Renal pelvis (tissue), 12 donors: ENCODE measurements at places on chromosomes 12 and 14. TPM values are rescaled to one million over a fixed set of nuclear protein-coding genes. Genes with fewer than 3 reads are reported as not detected.

- DNase-seq = no peak
Measured at GRCh38 chr14:92890830-92891588, 31.9 kb upstream of the CHGA start.

DNA sequence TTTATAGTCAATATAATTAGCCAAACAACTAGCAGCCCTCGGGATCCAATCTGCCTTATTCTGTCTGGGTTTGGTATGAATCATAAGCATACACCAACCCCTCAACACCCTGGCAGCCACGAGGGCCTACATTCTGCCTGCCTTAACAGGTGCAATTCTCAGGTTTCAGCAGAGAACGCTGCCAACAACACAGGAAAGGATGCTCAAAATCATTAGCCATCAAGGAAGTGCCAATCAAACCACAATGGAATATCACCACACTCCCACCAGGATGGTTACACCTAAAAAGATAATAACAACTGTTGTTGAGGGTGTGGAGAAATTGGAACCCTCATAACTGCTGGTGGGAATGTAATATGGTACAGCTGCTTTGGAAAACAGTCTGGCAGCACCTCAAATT lies 122.8 kb downstream of the TTC7B start:
- no peak for DNase-seq

DNA sequence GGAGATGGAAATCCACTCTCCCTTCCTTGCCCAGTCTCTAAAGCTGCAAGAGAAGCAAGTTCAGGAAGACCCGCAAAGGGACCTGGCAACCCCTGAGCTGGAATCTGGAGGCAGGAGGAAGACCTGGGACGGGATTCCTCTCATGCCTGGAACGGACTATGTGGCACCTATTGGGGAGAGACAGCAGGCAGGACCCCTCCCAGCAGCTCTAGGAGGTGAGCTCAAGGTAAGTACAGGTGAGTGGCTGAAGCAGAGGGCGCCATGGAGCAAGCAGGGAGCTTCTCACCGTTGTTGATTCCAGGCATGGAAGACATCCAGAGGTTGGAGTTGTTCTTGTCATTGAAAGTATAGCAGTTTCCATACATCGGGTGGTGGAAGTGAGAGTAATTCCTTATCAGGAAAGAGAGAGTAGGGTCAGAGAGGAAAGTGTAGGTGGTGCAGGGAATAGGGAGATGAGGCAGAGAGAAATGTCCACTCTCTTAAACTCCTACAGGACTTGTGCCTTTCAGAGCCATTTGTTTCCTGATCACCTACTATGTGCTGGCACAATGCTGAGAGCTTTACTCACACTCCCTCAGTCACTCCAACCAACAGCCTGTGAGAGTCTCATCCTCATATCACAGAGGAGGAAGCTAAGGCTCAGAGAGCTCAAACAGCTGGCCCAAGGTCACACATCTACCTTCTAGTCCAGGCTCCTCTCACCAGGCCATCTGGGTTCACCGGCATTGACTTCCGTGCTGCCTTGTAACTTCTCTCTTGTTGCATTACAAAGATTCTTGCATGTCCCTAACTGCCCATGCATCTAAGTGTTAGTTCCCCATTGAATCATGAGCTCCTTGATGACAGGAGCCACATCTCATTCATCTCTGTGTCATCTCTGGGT lies 13.9 kb upstream of the TNFRSF1A start:
- no peak for DNase-seq

GRCh38 chr12:79618848-79619404 lies 71.8 kb downstream of the PAWR start:
- DNase-seq = no peak

GRCh38 chr12:51773145-51773869 lies 75.2 kb downstream of the FIGNL2 start:
- no peak for DNase-seq

GRCh38 chr14:99755629-99756603 lies 37.3 kb upstream of the EML1 start:
- no peak for DNase-seq

- peak; percentile 83 for DNase-seq
Measured at GRCh38 chr14:54627540-54628363, 60.8 kb downstream of the SAMD4A start.

- no peak for DNase-seq
Measured at GRCh38 chr14:77061630-77062257, 33.2 kb upstream of the IRF2BPL start.

GRCh38 chr14:63644741-63645140 lies 3.1 kb upstream of the WDR89 start:
- DNase-seq = no peak

- DNase-seq = no peak
Measured at GRCh38 chr12:64461634-64462414, 9.9 kb downstream of the TBK1 start.

- no peak for DNase-seq
Measured at GRCh38 chr12:9851927-9852326, 17.2 kb downstream of the CLEC2B start.

DNA sequence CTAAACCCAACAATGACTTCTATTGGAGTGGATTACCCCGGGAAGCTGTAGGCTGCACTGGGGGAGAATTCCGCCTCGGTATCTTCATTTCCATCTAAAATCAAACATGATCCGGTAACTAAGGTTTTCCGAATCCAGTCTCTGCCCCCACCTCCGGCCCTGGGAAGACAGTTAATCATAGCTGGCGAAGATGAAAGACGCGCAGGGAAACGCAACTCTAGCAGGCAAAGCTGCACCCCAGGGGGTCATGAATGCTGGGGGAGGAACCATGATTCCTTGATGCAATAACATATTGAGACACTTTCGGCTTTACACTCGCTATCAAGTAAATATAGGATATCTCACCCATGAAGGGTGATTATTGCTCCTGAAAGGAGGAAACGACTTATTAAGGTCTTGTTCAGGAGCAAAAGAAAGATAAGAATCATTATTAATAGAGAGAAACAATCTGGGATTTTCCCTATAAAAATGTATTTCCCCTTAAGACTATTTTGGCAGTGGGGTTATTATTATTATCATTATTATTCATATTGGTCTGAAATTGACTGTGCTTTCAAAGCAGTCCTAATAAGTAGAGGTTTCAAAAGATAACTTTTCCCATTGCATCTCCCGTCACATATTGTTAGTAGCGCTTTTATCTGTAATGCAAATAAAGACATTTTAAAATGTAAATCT lies 614.9 kb downstream of the VRK1 start:
- no peak for DNase-seq

DNA sequence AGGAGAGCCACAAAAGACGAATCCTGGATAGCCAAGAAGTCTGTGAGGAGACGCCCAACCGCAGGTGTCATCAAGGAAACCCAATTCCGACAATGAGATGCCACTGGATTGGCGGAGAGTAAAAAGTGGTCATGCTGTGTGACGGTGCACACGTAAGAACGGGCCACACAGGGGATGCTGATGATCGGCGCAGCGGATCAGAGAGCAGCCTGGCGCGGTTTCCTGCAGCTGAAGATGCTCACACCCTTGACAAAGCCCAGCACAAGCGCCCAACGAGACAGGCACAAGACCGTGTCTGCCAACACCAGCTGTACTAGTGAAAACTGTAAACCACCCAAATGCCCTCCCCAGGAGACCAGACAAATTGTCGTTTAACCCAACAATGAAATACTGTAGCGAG lies 55.8 kb downstream of the CCDC85C start:
- DNase-seq = no peak

DNA sequence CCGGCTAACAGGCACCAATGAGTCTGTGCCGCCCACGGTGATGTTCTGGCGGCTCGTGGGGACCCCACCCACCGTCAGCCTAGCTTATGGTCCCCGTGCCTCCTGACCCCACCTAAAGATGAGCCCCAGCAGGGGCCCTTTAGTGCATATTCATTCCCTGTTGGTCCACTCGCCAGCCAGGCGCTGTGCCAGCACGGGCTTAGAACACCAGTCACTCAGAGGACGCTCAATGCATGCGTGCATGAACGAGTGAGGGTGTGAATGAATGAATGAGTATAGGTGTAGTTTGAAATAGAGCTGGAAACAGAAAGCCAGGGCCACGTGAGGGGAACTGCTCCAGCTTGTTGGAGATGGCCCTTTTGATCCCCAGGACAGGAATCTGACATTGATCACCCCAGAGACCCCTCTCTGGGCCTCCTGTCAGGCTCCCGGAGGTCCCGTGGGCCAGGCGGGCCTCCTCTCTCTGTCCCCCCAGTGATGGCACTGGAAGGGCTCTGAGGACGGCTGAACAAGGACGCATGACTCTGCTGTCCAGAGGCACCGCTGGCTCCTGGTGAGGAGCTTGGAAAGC lies 193.9 kb upstream of the C14orf180 start:
- DNase-seq = no peak

GRCh38 chr14:84882830-84883229 lies 647.1 kb upstream of the FLRT2 start:
- no peak for DNase-seq

- no peak for DNase-seq
Measured at GRCh38 chr12:129383956-129384355, 519.9 kb downstream of the TMEM132D start.

GRCh38 chr12:89333564-89334252 lies 18.6 kb downstream of the DUSP6 start:
- no peak for DNase-seq

DNA sequence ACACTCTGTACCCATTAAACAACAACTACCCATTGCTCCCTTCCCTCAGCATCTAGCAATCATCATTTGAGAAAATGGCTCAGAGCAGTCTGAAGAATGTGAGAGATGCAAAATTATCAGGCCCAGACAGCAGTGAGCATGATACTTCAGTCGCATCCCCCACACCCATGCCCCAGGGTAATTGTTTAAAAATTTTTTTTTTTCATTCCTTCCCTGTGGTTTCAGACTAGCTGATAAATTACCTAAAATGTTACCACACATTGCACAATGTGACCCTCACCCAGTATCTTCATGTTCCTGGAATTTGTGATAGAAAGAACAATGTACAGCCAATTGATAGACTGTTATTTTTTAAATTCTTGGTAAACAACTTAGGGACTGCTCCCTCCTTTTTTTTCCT lies 11.3 kb upstream of the USP15 start:
- no peak for DNase-seq

GRCh38 chr12:48198672-48198971 lies 4.5 kb downstream of the OR10AD1 start:
- DNase-seq = no peak

- DNase-seq = no peak
Measured at GRCh38 chr14:94623422-94623809, 11.2 kb downstream of the SERPINA3 start.

DNA sequence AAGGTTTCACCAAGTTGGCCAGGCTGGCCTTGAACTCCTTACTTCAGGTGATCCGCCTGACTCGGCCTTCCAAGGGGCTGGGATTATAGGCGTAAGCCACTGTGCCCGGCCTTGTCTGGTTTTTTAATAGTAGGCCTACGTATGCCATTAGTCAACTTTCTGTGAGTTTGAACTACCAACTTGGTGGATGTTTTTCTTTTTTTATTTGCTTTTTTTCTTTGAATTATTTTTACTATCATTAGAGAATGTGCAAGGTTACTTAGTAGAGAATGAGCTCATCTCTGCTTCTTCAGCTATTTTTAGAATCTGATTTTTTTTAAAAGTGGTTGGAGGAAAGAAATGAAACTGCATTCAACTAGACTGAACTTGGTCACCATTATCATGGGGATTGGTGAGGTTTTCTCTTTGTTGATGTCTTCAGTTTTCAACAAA lies 51.4 kb downstream of the HMGA2 start:
- DNase-seq = no peak

DNA sequence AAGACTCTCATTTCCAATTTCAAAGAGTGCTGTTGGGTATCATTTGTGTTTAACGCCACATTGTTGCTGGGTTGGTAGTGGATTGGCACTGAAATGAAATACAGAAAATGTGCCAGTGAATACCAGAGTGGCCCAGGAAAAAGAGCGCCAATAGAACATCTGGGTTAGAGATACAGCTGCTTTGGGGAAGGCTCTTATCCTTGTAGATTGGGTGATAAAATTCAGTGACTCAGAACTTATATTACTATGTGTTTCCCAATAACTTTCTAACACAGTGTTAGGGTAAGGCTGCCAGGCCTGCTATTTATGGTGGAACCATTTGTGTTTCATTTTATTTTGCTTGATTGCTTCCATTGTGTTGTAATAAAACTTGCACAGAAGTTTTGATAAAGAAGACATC lies 168.2 kb upstream of the SSTR1 start:
- DNase-seq = no peak

DNA sequence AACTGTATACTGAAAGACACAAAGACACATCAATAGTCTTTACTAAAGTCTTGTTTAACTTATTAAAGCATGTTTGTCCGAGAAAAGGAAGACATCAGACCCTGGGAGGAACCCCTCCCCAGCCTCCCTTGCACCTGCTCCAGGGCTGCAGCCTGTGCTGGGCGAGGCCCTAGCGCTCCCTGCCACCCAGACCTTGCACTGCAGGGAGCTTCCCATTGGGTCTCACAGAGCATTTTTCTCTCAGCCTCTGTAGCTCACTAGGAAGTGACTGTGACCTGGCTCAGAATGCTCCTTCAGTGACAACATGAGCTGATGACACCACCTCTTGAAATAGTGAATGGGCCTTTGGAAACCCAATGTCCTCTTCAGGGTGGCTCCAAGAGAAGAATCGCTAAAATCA lies 461.2 kb downstream of the TMEM121 start:
- DNase-seq = no peak

DNA sequence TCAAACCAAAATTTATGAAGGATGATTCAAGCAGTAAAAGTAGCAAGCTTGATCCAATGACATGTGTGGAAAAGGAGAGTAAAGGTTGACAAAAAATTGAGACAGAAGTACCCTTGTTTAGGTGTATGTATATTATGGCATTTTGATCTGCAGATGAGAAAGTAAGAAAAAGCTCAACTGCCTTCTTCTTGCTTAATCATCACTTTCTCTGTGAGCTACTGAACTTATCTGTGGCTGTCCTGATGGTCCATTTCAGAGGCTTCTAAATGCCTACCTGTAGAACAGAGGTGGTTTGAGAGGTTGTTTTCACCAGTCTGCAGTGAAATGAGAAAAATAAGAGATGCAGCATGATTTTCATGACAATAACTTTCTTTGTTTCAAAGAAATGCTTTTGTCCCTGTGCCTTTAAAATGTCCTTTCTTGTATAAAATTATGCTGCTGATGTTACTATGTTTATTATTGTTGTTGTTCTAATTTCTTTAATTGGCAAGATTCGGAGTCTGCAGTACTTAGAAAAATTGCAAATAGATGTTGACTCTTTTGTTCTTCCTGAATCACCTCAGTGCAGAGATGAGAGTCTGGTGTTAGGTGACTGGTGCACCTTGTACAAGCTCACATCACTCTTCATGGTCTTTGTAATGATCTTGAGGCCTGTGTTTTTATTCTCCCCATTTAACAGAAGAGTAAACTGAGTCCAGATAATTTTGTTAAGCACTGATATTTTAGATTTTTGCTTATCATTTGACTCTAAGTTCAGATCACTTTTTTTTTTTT lies 821.9 kb downstream of the VRK1 start:
- no peak for DNase-seq

Gene AMN
- polyA plus RNA-seq = 50.0 TPM

Gene SLC6A15
- 0.88 TPM for polyA plus RNA-seq

Gene PCK2
- 41.7 TPM for polyA plus RNA-seq

Gene SELPLG
- polyA plus RNA-seq = 2.2 TPM

Gene CFAP54
- 2.1 TPM for polyA plus RNA-seq

Gene TAS2R46
- polyA plus RNA-seq = 0.19 TPM

Gene EFS
- polyA plus RNA-seq = 45.5 TPM

Gene CCDC59
- 45.8 TPM for polyA plus RNA-seq

Gene HOMEZ
- 29.2 TPM for polyA plus RNA-seq

Gene ERGIC2
- polyA plus RNA-seq = 97.0 TPM
